Suprapubic skin (tissue), 4 donors: ENCODE measurements at places on chromosomes 3 and 15. TPM values are rescaled to one million over a fixed set of nuclear protein-coding genes. Genes with fewer than 3 reads are reported as not detected.
A peak's percentile ranks its signal among the peaks of the same experiment; 100 is the strongest.

DNA sequence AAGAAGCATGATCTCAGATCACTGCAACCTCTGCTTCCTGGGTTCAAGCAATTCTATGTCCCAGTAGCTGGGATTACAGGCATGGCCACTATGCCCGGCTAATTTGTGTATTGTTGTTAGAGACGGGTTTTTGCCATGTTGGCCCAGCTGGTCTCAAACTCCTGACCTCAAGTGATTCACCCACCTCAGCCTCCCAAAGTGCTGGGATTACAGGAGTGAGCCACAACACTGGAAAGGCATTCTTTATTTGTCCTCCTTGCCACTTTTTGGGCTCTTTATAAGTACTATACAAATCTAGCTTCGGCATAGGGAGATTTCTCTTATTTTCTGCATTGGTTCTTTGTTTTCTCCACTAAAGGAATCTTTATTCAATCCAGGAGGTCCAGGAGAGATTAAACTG, 18.6 kb downstream of the CMTM8 start:
- H3K36me3 ChIP-seq: no peaks in the 10 kb centered on the region
- no peaks in the 10 kb centered on the region for H3K27me3 ChIP-seq
- no peaks in the 10 kb centered on the region for H3K4me1 ChIP-seq
- no peak overlapping the region for H3K4me3 ChIP-seq
- no peak for DNase-seq
- H3K27ac ChIP-seq: no peak overlapping the region

GRCh38 chr3:21531909-21532308, 219.1 kb downstream of the ZNF385D start:
- no peaks in the 10 kb centered on the region for H3K27me3 ChIP-seq
- H3K4me3 ChIP-seq: no peak overlapping the region
- H3K36me3 ChIP-seq: no peaks in the 10 kb centered on the region
- H3K27ac ChIP-seq: no peak overlapping the region

GRCh38 chr3:15052335-15053242, 12.5 kb downstream of the MRPS25 start:
- no peaks in the 10 kb centered on the region for H3K4me1 ChIP-seq
- H3K27me3 ChIP-seq: no peaks in the 10 kb centered on the region
- H3K4me3 ChIP-seq: no peak overlapping the region

DNA sequence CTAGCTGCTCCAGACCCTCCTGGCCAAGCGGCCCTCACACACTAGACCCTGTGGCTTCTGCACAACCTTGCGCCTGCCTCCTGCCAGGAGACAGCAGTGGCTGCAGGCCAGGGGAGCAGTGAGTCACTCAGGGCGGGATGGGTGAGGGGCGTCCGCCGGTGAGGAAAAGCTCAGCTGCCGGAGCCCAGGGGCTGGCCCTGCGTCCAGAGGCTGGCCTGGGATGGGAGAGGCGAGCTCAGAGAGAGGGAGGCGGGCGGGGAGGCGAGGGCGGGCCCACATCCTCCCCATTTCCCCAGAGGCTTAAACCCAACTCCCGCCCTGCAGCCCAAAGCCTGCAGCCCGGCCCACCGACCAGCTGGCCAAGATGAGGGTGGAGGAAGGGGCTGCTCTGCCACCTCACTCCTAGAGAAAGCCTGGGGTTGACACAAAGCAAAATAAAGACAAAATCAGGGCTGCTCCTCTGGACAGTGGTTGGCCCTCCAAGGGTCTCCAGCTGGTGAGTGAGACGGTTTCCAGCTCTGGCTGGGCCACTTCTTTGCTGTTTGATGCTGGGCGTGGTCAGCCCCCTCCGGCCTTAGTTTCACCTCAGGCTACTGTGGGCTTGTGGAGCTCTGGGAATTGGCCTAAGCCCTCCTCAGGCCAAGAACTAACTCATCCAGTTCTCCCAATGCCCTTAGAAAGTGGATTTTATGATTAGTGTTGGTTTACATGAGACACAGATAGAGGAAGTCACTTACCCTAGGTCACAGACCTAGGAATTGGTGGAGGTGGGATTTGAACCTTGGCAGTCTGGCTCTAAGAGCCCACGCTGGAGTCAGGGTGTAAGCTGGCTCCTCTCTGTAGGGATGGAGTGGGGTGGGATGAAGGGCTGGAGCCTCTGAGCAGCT, 50.6 kb downstream of the IQSEC1 start:
- H3K4me1 ChIP-seq: peaks cover 66% of the 10 kb centered on the region
- peak overlapping the region; percentile 18 for H3K27ac ChIP-seq
- peak; percentile 87 for DNase-seq
- no peaks in the 10 kb centered on the region for H3K27me3 ChIP-seq

Gene ITPKA
- 1.5 TPM for total RNA-seq
